Natural killer cell treated with Interleukin-12 subunit alpha and Interleukin-12 subunit beta and Interleukin-15 and Interleukin-18, amount 100 ng/mL, for 72 hours (primary cell): ENCODE measurements at places on chromosomes 2 and 18. TPM values are rescaled to one million over a fixed set of nuclear protein-coding genes. Genes with fewer than 3 reads are reported as not detected.

Gene PROM2
- total RNA-seq = 0.95 TPM

Gene SCG2
- 0.21 TPM for total RNA-seq

Gene AQP12B
- not detected for total RNA-seq

Gene BBS5
- total RNA-seq = 5.7 TPM

Gene RNF152
- 0.73 TPM for total RNA-seq

Gene C18orf32
- total RNA-seq = 14.4 TPM

Gene SPATA3
- not detected for total RNA-seq

Gene CRYGD
- total RNA-seq = not detected

Gene EPB41L3
- 0.57 TPM for total RNA-seq

Gene SERPINB13
- not detected for total RNA-seq

Gene XRCC5
- total RNA-seq = 500 TPM

Gene CYP26B1
- not detected for total RNA-seq

Gene ASNSD1
- total RNA-seq = 36.1 TPM

Gene UCN
- 1.3 TPM for total RNA-seq

Gene KCNG2
- total RNA-seq = not detected

Gene ANKRD29
- not detected for total RNA-seq

Gene APOB
- not detected for total RNA-seq

Gene GPR39
- total RNA-seq = not detected

Gene SP110
- total RNA-seq = 71.5 TPM

Gene PPP1R1C
- total RNA-seq = not detected

Gene NBAS
- 39.0 TPM for total RNA-seq

Gene MDH1B
- total RNA-seq = 0.45 TPM

Gene OSBPL6
- 0.42 TPM for total RNA-seq

Gene OR6B2
- not detected for total RNA-seq

Gene SLC11A1
- total RNA-seq = not detected

Gene CNNM3
- 32.9 TPM for total RNA-seq

Gene MRPS9
- 26.8 TPM for total RNA-seq

Gene DSG4
- not detected for total RNA-seq

Gene IL1F10
- total RNA-seq = not detected

Gene ROCK2
- 19.1 TPM for total RNA-seq
